Type B pancreatic cell (in vitro differentiated cells): ENCODE measurements at places on chromosomes 13 and 19. TPM values are rescaled to one million over a fixed set of nuclear protein-coding genes. Genes with fewer than 3 reads are reported as not detected.

DNA sequence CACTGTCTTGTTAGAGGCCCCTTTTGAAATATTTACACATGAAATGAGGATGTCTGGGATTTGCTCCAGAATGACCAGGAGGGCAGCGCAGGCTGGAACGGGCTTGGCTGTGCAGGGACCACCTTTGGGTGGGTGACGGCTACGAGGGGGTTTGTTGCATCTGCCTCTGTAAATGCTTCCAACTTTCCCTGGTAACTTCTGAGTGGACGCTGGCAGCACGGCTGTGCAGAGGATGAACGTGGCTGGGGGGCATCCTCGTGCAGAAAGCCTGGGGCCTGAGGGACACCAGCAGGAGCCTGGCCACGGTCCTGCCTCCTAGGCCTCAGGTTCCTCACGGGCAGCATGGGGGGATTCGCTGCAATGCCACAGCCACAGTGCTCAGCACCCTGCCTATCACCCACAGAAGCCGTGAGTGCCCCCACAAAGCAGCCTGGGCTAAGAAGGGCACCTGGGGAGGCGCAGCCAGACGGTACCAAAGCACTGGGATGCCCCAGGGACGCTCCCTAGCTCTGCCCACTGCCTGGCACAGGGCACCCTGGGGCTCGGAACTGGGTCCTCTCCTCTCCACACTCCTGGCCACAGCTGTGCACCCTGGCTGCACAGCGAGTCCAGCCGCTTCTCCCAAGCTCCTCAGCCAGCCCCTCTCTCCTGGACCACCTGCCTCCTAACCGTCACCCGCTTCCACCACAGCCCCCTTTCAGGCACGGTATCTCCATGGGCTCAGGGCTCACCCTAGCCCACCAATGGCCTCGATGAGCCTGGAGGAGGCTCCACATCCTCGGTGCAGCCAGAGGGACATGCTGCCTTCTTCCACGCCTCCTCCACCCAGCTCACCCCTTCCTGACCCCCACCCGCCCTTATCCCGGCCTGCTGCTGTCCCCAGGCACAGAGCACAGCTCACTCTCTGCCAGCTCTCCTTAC is 44.5 kb downstream of the MLLT1 start:
- DNase-seq, result no peak
- H3K4me3 ChIP-seq, result no peak overlapping the region
- peaks cover 14% of the 10 kb centered on the region for H3K36me3 ChIP-seq
- H3K27me3 ChIP-seq, result no peaks in the 10 kb centered on the region
- peak overlapping the region; percentile 73 for H3K27ac ChIP-seq

GRCh38 chr13:113226873-113227450 is 17.5 kb downstream of the CUL4A start:
- no peak overlapping the region for H3K27ac ChIP-seq
- H3K4me3 ChIP-seq, result no peak overlapping the region
- no peak for DNase-seq
- peaks cover 4% of the 10 kb centered on the region for H3K4me1 ChIP-seq
- no peaks in the 10 kb centered on the region for H3K27me3 ChIP-seq
- H3K36me3 ChIP-seq, result peaks cover 33% of the 10 kb centered on the region

The MCEMP1 gene
- total RNA-seq, result not detected in 2 replicates

- peaks cover 21% of the 10 kb centered on the region for H3K4me1 ChIP-seq
- no peak overlapping the region for H3K27ac ChIP-seq
- H3K4me3 ChIP-seq, result no peak overlapping the region
- peaks cover 3% of the 10 kb centered on the region for H3K27me3 ChIP-seq
- no peak for DNase-seq
Observed at GRCh38 chr13:74743992-74744391, 609.8 kb upstream of the KLF12 start.

The RELB gene
- 6.9 and 8.4 TPM in 2 replicates for total RNA-seq

DNA sequence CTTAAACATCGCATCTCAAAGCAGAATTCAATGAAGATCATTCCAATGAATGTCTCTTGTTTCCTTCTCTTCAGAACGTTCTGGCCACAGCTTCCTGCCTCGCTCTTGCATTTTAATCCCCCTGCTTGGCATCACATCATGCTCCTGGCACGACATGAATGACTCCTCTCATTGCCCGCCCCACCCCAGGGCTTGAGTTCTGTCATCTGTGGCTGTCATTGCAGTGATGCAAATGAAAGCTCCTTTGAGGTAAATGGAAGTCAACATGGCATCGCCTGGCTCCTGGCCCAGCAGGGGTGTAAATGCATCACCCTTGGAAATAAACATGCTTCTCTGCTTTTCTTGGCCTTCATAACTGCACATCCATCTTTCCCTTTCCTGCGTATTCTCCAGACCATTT is 48.6 kb downstream of the SCEL start:
- no peak overlapping the region for H3K4me3 ChIP-seq
- H3K27ac ChIP-seq, result no peak overlapping the region
- H3K27me3 ChIP-seq, result no peaks in the 10 kb centered on the region
- H3K36me3 ChIP-seq, result no peaks in the 10 kb centered on the region

DNA sequence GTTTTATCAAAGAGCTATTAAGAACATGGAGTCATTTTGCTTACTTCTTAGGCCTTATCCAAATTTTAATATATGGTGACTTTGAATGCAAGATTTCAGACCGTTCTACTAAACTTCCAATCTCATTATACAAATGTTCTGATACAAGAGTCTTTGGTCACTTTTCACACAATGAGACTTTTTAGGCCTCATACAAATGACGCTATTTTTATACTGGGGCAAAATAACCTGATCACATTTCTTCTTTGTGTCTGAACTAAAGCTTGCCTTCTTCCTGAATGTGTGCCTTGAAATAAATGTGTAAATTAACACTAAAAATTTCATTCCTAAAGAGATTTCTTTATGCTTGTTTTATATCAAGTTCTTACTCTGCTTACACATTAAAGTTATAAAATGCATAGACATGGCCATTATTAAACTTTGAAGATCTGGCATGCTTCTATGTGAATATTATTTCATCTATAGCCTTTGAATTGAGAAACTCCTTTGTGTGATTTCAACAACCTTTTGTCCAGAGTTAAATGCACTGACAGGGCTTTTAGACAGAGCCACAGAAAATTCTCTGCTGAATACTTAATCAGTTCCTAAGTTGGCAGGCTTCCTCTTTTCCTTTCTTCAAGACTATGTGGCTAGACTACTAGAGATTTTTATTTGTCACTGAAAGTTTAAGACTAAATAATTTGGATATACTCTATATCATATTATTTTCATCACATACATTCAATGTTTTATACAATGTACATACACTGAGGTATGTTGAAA is 86.1 kb downstream of the EDNRB start:
- H3K27ac ChIP-seq, result no peak overlapping the region
- H3K4me3 ChIP-seq, result no peak overlapping the region
- no peak for DNase-seq
- H3K4me1 ChIP-seq, result peaks cover 12% of the 10 kb centered on the region
- H3K27me3 ChIP-seq, result peaks cover 24% of the 10 kb centered on the region

DNA sequence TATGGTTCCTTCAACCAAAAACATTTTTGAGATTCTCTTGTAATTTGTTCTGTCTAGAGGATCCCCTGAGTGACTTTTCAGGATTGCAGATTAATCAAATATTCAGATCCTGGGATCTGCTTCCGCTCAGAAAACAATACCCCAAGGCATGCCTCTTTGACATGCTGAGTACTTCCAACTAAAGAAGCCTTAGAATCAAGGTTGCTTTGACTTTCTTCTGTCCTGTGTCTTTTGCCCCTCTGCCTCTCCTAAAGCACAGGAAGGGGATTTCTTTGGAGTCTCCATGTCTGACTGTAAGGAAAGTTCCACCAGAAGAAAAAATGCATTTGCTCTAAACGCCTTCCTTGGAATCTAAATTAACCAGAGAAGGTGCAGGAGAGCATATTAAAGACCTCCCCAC is 431.5 kb downstream of the FGF14 start:
- H3K4me3 ChIP-seq, result no peak overlapping the region
- no peak for DNase-seq
- no peak overlapping the region for H3K27ac ChIP-seq
- H3K36me3 ChIP-seq, result no peaks in the 10 kb centered on the region

- peak overlapping the region; percentile 95 for H3K4me3 ChIP-seq
- H3K27me3 ChIP-seq, result no peaks in the 10 kb centered on the region
- peak overlapping the region; percentile 95 for H3K27ac ChIP-seq
- DNase-seq, result peak; percentile 87
Observed at GRCh38 chr19:48502350-48503018, 9.2 kb downstream of the LMTK3 start.

The VSIG10L gene
- 2.4 and 5.9 TPM in 2 replicates for total RNA-seq

DNA sequence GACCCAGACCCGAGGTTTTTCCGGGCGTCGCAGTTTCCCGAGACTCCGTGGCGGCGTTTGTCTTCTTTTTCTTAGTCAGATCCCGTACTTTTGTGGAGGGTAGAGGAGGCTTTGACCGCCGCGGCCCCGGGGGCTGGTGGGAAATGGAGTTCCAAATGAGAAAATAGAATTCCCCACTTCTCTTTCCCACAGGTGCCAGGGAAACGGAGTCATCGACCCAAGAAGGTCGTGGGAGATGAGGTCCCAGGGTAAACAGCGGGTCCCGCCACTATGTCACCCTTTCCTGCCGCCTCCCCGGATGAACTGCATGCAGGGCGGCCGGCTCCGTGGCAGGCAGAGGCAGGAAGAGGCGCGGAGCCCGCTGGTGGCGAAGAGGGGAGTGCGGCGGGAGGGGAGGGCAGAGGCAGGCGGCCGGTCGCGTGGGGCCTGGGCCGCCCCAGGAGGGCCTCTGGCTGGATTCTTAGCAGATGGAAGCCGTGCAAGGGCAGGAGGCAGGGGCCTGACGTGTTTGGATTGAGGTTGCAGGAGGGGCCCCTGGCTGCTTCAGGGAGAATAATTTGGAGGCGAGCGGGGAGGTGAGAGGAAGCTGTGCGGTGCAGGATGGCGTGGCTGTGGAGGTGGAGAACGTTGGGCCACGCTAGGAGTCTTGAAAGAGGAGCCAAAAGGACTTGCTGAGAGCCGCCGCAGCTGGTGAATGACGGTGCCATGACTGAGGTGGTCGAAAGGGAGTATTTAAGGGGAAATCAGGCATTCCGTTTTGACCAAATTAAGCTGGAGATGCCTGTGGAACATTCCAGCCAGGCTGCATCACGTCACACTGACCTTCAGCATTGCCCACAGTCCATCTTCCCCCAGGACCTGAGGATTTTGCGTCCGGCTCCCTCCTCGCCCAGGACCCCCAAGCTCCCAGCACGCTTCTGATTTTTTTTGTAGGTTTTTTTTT is 11.7 kb downstream of the CYTH2 start:
- DNase-seq, result no peak
- H3K4me1 ChIP-seq, result peaks cover 5% of the 10 kb centered on the region
- H3K4me3 ChIP-seq, result no peak overlapping the region
- H3K36me3 ChIP-seq, result peaks cover 12% of the 10 kb centered on the region
- H3K27ac ChIP-seq, result peak overlapping the region; percentile 58
- H3K27me3 ChIP-seq, result no peaks in the 10 kb centered on the region

The LENG9 gene
- total RNA-seq, result 3.9 and 4.2 TPM in 2 replicates

DNA sequence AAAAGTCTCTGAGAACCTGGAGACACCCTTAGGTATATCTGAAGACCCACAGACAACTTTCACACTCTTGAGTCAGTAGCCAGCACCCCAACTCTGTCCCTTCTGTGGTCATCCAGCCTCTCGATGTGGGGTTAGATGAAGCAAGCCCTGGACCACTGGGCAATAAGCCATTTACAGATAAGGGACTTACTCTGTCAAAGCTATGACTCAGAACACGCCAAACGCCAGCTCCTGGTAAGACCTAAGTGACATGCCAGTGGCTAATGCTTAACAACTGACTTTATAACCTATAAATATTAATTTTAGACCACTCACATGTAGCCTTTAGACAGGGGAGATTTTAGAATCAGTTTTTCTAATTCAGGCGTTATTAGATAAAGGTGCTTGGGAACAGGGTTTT is 85.7 kb downstream of the SHISA2 start:
- H3K4me1 ChIP-seq, result peaks cover 7% of the 10 kb centered on the region
- no peak for DNase-seq
- H3K4me3 ChIP-seq, result no peak overlapping the region
- peaks cover 6% of the 10 kb centered on the region for H3K36me3 ChIP-seq
- H3K27me3 ChIP-seq, result peaks cover 6% of the 10 kb centered on the region

GRCh38 chr19:1237754-1238368 is at the start of gene CBARP:
Gene CBARP, minus strand, starts transcription at chr19:1238005. Its CDS starts 1,905 bp downstream, at chr19:1236100.
- H3K4me3 ChIP-seq, result peak within 1 kb of the TSS; percentile 86
- peak within 1 kb of the TSS; percentile 83 for H3K27ac ChIP-seq
- peaks cover 12% of the 10 kb centered on the region for H3K4me1 ChIP-seq
- H3K27me3 ChIP-seq, result no peaks in the 10 kb centered on the region
- no peaks in the 10 kb centered on the region for H3K36me3 ChIP-seq

The NKPD1 gene
- total RNA-seq, result 0.56 and 1.3 TPM in 2 replicates

The AMER2 gene
- total RNA-seq, result 0.14 and 0.31 TPM in 2 replicates

The NTN5 gene
- 0.86 and 1.2 TPM in 2 replicates for total RNA-seq

DNA sequence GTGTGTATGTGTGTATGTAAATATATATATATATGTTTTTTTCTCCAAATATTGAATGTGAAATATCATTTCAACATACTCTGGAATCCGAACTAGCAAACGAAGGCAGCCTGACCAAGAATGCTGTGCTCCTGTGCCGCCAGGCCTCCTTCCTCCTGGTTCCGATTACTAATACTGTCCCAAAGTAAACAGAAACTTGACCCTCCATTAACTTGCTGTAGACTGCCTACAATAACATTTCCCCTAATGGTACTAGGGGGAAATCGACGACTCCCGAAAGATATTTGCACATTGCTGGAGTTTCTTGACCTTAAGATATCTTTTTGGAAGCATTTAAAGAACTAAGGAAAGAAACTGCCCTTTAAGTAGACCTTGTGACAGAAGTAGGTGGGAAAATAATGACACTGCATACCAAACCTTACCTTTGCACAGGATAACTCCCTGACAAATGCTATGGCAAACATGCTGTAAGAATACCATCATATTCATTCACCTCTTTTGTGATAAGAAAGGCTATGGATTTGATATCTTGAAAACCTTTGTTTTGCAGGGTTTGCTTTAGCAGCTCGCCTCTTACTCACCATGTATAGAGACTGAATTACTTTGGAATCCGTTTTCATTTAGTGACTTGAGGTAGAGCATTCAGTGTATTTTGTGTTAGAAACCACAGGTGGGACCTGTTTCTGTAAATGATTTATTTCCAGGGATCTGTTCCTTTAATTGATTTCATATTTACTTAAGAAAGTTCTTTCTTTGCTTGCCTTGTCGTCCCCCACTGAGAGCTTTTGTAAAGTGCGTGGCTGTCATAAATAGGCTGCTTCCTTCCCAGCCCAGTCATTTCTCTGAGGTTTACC is 80.1 kb downstream of the KLF5 start:
- H3K4me1 ChIP-seq, result peaks cover 36% of the 10 kb centered on the region
- peaks cover 4% of the 10 kb centered on the region for H3K36me3 ChIP-seq
- peak overlapping the region; percentile 58 for H3K4me3 ChIP-seq
- no peaks in the 10 kb centered on the region for H3K27me3 ChIP-seq

The ERICH6B gene
- not detected in 2 replicates for total RNA-seq

GRCh38 chr13:53560556-53560955 is 531.9 kb downstream of the OLFM4 start:
- no peak for DNase-seq
- H3K27me3 ChIP-seq, result no peaks in the 10 kb centered on the region
- H3K27ac ChIP-seq, result no peak overlapping the region
- peaks cover 20% of the 10 kb centered on the region for H3K4me1 ChIP-seq
- H3K36me3 ChIP-seq, result no peaks in the 10 kb centered on the region

- H3K27ac ChIP-seq, result peak within 1 kb of the TSS; percentile 70
- peak within 1 kb of the TSS; percentile 86 for H3K4me3 ChIP-seq
Observed at GRCh38 chr19:11339254-11340098, at the start of gene RAB3D. Gene RAB3D, minus strand, starts transcription at chr19:11339657. Its CDS starts 2,258 bp downstream, at chr19:11337399.

- no peak overlapping the region for H3K4me3 ChIP-seq
- no peaks in the 10 kb centered on the region for H3K27me3 ChIP-seq
- H3K27ac ChIP-seq, result no peak overlapping the region
- no peaks in the 10 kb centered on the region for H3K4me1 ChIP-seq
- no peaks in the 10 kb centered on the region for H3K36me3 ChIP-seq
Observed at GRCh38 chr13:108993346-108993745, 363.9 kb downstream of the MYO16 start.

- H3K27ac ChIP-seq, result no peak overlapping the region
- no peak overlapping the region for H3K4me3 ChIP-seq
- peaks cover 2% of the 10 kb centered on the region for H3K4me1 ChIP-seq
- no peak for DNase-seq
- H3K36me3 ChIP-seq, result no peaks in the 10 kb centered on the region
Observed at GRCh38 chr13:29379281-29379680, 216.2 kb downstream of the SLC7A1 start.

The HSPBP1 gene
- 37.8 and 50.7 TPM in 2 replicates for total RNA-seq

The RAB3D gene
- total RNA-seq, result 45.3 and 77.5 TPM in 2 replicates
